CD4-positive, alpha-beta T cell treated with Interleukin-4 for 1 hour (primary cell): ENCODE measurements at places on chromosomes 16 and 17.

- no peak for DNase-seq
Observed at GRCh38 chr17:43728081-43728480, 30.5 kb downstream of the SOST start.

GRCh38 chr16:55284718-55285099, 39.3 kb upstream of the IRX6 start:
- DNase-seq = no peak

DNA sequence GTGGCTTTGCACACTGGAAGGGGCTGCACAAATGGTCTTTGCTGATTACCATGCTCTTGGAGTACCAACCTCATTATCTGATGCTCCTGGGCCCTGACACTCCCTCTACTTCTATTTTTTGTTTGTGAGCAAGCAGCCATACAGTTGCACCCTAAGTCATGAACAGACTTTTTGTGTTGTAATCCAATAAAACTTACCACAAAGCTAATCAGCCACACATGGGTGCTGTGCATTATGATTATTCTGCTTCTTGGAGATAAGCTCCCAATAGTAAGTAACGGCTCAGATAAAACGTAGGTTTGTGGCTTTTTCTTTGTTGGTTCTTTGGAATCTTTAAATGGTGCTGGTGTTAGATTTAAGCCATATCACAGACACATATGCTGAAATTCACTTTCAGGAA, 76.2 kb downstream of the CCT6B start:
- DNase-seq = no peak

GRCh38 chr16:12651765-12652512, 151.7 kb downstream of the CPPED1 start:
- DNase-seq = no peak

GRCh38 chr17:77466596-77467223, 325.9 kb downstream of the SEC14L1 start:
- no peak for DNase-seq

- no peak for DNase-seq
Observed at GRCh38 chr17:343211-343610, 9.4 kb downstream of the RPH3AL start.

- DNase-seq = peak; percentile 49
Observed at GRCh38 chr17:17403899-17404576, 72.8 kb upstream of the MED9 start.

- DNase-seq = peak; percentile 89
Observed at GRCh38 chr17:28371245-28372202, at the start of gene SARM1. Gene SARM1, plus strand, starts transcription at chr17:28371694. Its CDS starts 339 bp downstream, at chr17:28372033.

DNA sequence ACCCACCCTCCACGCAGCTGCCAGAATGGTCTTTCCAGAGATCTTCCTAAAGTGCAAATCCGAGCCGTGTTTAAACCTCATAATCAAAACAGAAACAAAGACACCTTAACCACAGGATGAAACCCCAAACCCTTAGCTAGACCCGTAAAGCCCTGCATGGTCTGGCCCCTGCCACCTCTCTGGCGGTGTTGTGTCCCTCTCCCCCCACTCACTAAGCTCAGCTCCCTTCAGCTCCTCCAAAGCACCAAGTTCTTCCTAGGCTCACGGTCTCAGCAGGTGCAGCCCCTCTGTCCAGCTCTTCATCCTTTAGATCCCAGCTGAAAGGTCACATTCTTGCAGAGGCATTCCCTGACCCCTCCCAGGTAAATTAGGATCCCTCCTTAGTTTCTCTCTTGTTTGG, 4.4 kb upstream of the NXPH3 start:
- no peak for DNase-seq
